ENCODE measurements at places on chromosomes 11 and 22.

- no peak for DNase-seq
Observed at GRCh38 chr11:111095327-111095726, 150.2 kb upstream of the POU2AF2 start.

DNA sequence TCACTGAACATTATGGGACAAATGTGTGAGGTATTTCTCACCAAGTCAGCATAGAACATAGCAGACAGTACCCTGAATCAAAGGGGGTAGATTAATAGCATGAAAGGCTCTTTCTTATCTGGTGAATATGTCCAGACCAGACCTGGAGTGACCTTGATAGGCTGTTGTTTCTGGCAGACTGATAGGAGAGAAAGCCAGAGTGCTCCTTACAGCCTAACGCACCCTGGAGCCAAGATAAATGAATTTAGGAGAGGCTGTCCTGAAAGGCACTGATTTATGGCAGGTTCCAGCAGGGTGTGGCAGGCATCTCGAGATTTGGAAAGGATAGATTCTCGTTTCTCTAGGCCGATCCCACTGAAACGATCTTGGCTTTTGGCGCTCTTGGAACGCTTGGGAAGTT is 204.6 kb downstream of the DBX1 start:
- no peak for DNase-seq

DNA sequence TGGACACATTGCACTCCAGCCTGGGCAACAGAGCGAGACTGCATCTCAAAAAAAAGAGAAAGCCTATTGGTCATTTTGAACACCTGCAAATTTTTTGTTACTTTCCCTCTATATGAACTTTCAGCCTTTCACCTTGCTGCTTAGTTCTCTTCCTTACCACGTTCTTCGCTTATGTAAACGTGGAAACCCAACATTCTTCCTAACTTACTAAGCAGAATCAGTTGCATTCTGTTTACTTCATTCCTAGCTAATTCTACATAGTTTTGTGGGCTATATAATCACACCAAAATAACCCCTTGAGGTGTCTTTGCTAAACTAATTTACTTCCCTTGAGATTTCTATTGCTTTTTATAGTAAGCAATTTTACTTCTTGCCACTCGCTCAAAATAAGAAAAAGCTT is 23.2 kb downstream of the MS4A4A start:
- DNase-seq = no peak

GRCh38 chr22:50236731-50237409 is 8.0 kb downstream of the TUBGCP6 start:
- no peak for DNase-seq

GRCh38 chr11:113372309-113372708 is 15.3 kb upstream of the ANKK1 start:
- DNase-seq = no peak

- no peak for DNase-seq
Observed at GRCh38 chr22:44496844-44497217, 1.2 kb downstream of the RTL6 start.

DNA sequence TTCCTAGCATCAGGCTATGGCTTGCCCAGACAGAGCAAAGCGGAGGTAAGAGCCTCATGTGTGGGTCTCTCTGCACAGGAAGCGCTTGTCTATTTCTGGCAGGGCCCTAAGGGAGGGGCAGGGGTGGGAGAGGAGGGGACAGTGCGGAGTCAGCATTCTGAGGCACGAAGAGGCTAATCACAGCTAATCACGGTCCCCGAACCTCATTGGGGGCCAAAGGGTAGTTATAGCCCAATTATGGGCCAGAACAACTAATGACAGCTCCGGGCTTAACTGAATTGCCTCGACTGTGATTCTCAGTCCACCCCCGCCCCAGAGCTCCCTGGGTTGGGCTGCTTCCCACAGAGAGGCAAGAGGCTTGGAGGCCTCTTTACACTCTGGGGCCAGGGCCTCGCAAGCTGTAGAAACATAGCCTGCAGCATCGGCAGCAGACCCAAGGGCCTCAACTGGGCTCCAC is 72.7 kb upstream of the PRDM11 start:
- DNase-seq = no peak

DNA sequence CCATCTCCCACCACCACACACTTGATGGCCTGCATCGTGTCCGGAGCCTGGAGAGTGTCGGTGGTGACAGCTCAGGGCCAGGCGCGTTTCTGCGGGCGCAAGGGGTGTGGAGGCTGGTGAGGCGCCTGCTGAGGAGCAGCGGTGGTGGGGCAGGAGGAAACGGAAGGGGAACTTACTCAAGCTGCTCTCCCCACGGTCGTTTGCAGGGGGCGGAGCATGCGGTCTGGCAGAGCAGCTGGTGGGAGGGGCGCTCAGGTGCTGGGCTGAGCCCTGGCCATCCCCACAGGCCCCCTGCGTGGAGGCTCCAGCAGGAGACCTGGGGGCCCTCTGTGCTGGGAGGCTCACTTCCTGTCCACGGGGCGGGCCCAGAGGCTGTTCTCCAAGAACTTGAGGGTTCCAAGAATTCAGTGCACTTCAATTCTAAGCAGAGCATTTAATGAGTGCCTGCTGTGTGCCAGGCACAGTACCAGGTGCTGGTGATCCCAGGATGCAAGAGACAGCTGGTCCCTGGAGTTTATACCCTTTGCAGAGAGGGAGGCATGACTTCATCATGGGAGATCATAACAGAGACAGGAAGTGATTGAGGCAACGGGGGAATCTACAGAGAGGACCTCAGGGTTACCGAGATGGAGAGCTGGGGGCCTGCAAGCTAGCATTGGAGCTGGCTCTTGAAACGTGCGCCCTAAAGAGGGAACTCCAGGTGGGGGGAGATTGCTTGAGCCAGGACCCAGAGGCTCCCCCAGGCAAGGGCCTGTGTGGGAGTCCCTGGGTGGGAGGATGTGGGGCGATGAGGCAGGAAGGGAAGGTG is at the start of gene RAC2:
Gene RAC2, minus strand, starts transcription at position 156 of the 808 bp plus-strand sequence. Its CDS starts 121 bp downstream, at position 35.
- no peak for DNase-seq
